ENCODE measurements at places on chromosomes 16 and 17. TPM values are rescaled to one million over a fixed set of nuclear protein-coding genes. Genes with fewer than 3 reads are reported as not detected.

Gene GJC1
- total RNA-seq = 114 TPM

Gene CDT1
- 74.1 TPM for total RNA-seq

Gene TEKT5
- not detected for total RNA-seq

Gene TMEM235
- total RNA-seq = 0.28 TPM

Gene TMEM92
- total RNA-seq = 10.9 TPM

Gene MOSMO
- 12.4 TPM for total RNA-seq

Gene KRT24
- total RNA-seq = not detected

Gene APOBR
- total RNA-seq = not detected

Gene TMEM11
- 32.5 TPM for total RNA-seq

Gene TPPP3
- 0.48 TPM for total RNA-seq

Gene CCL23
- total RNA-seq = not detected

Gene SEPTIN12
- total RNA-seq = not detected

Gene DECR2
- 38.8 TPM for total RNA-seq

Gene ST6GALNAC2
- 0.46 TPM for total RNA-seq

Gene ZNF830
- total RNA-seq = 19.2 TPM

Gene DNAH17
- 0.33 TPM for total RNA-seq

Gene TBC1D3H
- not detected for total RNA-seq

Gene KRT12
- not detected for total RNA-seq

Gene CD300LB
- not detected for total RNA-seq

Gene MT1H
- 10.7 TPM for total RNA-seq

All from H9 (cell line).